Kidney (tissue), 22 donors: ENCODE measurements at places on chromosomes 6 and 20. TPM values are rescaled to one million over a fixed set of nuclear protein-coding genes. Genes with fewer than 3 reads are reported as not detected.

Gene FGD2
- total RNA-seq: 49.5 TPM

Gene TXLNB
- total RNA-seq: 0.66 TPM

Gene TREML1
- total RNA-seq: 1.0 TPM

Gene OR2B6
- not detected for total RNA-seq

Gene VAPB
- 60.4 TPM for total RNA-seq

Gene TRIM38
- 27.9 TPM for total RNA-seq

Gene GABRR1
- not detected for total RNA-seq

Gene PIGU
- total RNA-seq: 15.9 TPM

Gene KCNS1
- total RNA-seq: 2.9 TPM

Gene LYRM2
- 42.8 TPM for total RNA-seq

Gene DZANK1
- total RNA-seq: 6.2 TPM

Gene TCF19
- 7.1 TPM for total RNA-seq

Gene LMBRD1
- 91.3 TPM for total RNA-seq

Gene SOX4
- 36.5 TPM for total RNA-seq

Gene ESR1
- total RNA-seq: 5.2 TPM

Gene GRM4
- not detected for total RNA-seq

Gene EYS
- not detected for total RNA-seq

Gene RAB44
- total RNA-seq: 1.5 TPM

Gene OR2H1
- not detected for total RNA-seq

Gene WFDC5
- total RNA-seq: 1.0 TPM

Gene PNPLA1
- 0.19 TPM for total RNA-seq

Gene DCDC2
- 110 TPM for total RNA-seq

Gene TNF
- 5.4 TPM for total RNA-seq

Gene FITM2
- total RNA-seq: 10.0 TPM

Gene TPX2
- total RNA-seq: 1.4 TPM

Gene MUC21
- total RNA-seq: not detected

Gene ENPP5
- total RNA-seq: 21.5 TPM

Gene UNC5CL
- 53.7 TPM for total RNA-seq

Gene SAMD5
- total RNA-seq: 9.2 TPM

Gene CST4
- total RNA-seq: not detected

Gene NPEPL1
- total RNA-seq: 60.2 TPM

Gene LY6G6D
- total RNA-seq: not detected

Gene KIFC1
- 2.3 TPM for total RNA-seq

Gene CTAGE9
- not detected for total RNA-seq

Gene IL17F
- not detected for total RNA-seq

Gene MAS1
- total RNA-seq: not detected

Gene TINAG
- total RNA-seq: 22.1 TPM

Gene CLIC5
- total RNA-seq: 7.4 TPM

Gene LST1
- 31.5 TPM for total RNA-seq

Gene RBM39
- 304 TPM for total RNA-seq

Gene CTCFL
- not detected for total RNA-seq

Gene NHLRC1
- 2.0 TPM for total RNA-seq

Gene HLA-DOA
- total RNA-seq: 21.6 TPM

Gene PLCB1
- total RNA-seq: 107 TPM

Gene SUMO4
- total RNA-seq: 1.9 TPM

Gene CFAP206
- total RNA-seq: 2.5 TPM

Gene SOX18
- total RNA-seq: 56.7 TPM

Gene SLC22A23
- 5.3 TPM for total RNA-seq

Gene PCMT1
- 62.8 TPM for total RNA-seq

Gene JPH2
- 11.4 TPM for total RNA-seq

Gene SNAP91
- total RNA-seq: 0.82 TPM

Gene ZDHHC14
- 26.7 TPM for total RNA-seq

Gene KIF3B
- 62.2 TPM for total RNA-seq

Gene SEMG1
- not detected for total RNA-seq

Gene TGM3
- total RNA-seq: 0.13 TPM

Gene F13A1
- 275 TPM for total RNA-seq
